ENCODE measurements at places on chromosomes 5 and 9. TPM values are rescaled to one million over a fixed set of nuclear protein-coding genes. Genes with fewer than 3 reads are reported as not detected.

GRCh38 chr5:9543311-9543920, 2.5 kb downstream of the SEMA5A start:
- no peaks in the 10 kb centered on the region for H3K27me3 ChIP-seq
- H3K4me1 ChIP-seq, result peaks cover 3% of the 10 kb centered on the region
- DNase-seq, result no peak
- H3K4me3 ChIP-seq, result no peak overlapping the region

DNA sequence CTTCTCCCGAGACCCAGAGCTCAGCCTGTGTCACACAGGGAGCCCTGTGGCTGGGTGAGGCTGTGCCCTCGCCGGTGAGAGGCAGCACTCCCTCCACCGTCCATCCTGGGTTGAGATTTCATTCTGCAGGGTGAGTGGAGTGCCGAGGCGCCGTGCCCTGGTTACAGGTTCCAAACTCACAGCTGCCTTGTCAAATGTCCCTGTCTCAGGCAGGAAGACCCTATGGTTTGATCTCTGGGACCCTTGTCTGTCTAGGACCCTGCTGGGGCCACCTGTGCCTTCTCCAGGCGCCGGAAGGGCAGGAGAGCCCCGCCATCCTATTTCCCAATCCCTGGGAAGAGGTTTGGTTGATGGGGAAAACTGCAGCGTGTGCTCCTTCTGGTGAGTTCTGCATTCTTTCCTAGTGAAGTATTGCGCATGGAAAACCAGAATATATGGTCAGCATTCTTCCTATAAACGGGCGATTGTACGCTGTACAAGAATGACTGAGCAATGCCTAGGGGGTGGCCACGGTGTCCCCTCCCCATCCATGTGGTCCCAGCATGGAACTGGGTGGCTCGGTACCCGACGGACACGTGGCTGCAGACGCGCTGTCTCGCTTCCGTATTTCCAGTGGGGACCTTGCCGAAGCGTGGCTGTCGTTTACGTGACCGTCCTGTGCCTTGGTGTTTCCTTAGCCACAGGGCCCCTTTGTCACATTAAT, 95.9 kb upstream of the COL5A1 start:
- no peaks in the 10 kb centered on the region for H3K4me1 ChIP-seq
- H3K4me3 ChIP-seq, result no peak overlapping the region
- no peak overlapping the region for H3K27ac ChIP-seq
- no peak for DNase-seq

DNA sequence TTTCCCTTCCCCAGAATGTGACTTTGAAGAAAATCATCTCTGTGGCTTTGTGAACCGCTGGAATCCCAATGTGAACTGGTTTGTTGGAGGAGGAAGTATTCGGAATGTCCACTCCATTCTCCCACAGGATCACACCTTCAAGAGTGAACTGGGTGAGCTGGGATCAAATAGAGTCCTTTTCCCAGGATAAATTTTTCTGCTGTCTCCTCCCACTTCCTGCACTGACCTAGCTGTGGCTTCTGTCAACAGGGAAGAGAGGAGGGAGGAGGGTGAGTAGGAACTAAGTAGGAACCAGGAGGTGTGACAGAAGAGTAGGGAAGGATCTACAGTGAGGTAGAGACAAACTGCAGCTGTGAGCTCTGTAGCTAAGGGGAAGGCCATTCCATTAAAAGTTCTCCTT, 69.3 kb downstream of the MAMDC2 start:
- DNase-seq, result peak; percentile 9
- no peaks in the 10 kb centered on the region for H3K36me3 ChIP-seq
- H3K27me3 ChIP-seq, result no peaks in the 10 kb centered on the region
- H3K27ac ChIP-seq, result no peak overlapping the region
- H3K4me1 ChIP-seq, result peaks cover 19% of the 10 kb centered on the region
- H3K4me3 ChIP-seq, result no peak overlapping the region

DRD1 gene
- total RNA-seq, result not detected

- H3K27me3 ChIP-seq, result no peaks in the 10 kb centered on the region
- no peak overlapping the region for H3K4me3 ChIP-seq
- H3K36me3 ChIP-seq, result no peaks in the 10 kb centered on the region
- DNase-seq, result no peak
- H3K4me1 ChIP-seq, result no peaks in the 10 kb centered on the region
- H3K27ac ChIP-seq, result no peak overlapping the region
Observed at GRCh38 chr9:114830546-114830945, 24.7 kb upstream of the TNFSF15 start.

CETN3 gene
- 15.5 TPM for total RNA-seq

DNA sequence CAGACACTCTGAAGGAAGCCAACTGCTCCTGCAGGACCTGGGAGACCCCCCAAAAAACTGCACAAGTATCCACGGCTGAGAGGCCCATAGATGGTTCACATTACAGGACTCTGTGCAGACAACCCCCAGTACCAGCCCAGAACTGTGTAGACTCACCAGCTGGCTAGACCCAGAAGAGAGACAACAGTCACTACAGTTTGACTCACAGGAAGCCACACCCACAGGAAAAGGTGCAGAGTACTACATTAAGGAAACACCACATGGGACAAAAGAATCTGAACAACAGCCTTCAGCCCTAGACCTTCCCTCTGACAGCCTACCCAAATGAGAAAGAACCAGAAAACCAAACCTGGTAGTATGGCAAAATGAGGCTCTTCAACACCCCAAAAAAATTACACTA, 281.2 kb upstream of the RGMB start:
- peak; percentile 40 for DNase-seq
- no peak overlapping the region for H3K27ac ChIP-seq
- no peaks in the 10 kb centered on the region for H3K27me3 ChIP-seq
- no peaks in the 10 kb centered on the region for H3K36me3 ChIP-seq

DNA sequence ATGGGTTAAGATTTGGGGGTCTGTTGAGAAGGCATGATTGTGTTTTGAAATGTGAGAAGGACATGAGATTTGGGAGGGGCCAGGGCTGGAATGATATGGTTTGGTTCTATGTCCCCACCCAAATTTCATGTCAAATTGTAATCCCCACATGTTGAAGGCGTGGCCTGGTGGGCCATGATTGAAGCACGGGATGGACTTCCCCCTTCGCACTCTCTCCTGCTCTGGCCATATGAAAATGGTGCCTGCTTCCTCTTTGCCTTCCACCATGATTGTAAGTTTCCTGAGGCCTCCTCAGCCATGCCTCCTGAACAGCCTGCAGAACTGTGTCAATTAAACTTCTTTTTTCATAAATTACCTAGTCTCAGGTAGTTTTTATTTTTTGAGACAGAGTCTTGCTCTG, 14.7 kb upstream of the NOTCH1 start:
- no peak for DNase-seq
- no peaks in the 10 kb centered on the region for H3K36me3 ChIP-seq
- H3K27me3 ChIP-seq, result no peaks in the 10 kb centered on the region
- H3K4me1 ChIP-seq, result peaks cover 2% of the 10 kb centered on the region

GRCh38 chr9:28539434-28540070, 966.3 kb upstream of the C9orf72 start:
- H3K36me3 ChIP-seq, result no peaks in the 10 kb centered on the region
- no peak for DNase-seq
- H3K27ac ChIP-seq, result no peak overlapping the region
- H3K4me3 ChIP-seq, result no peak overlapping the region

DNA sequence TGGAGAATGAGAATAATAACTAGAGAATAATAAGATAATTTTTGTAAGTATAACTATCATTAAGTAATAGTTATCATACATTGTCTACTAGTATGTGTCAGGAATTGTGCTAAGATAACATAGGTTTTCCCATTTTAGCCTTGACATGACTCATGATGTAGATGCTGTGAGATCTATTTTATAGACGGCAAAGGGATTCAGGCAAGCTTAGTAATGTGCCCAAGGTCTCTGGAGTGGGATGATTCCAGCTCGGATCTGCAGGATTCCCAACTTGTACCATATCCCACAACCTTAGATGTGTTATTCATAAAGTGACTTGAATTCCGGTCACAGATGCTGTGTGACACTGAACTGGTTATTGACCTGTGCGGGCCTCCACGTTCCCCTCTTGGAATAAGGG, 51.5 kb downstream of the IL31RA start:
- H3K36me3 ChIP-seq, result no peaks in the 10 kb centered on the region
- H3K4me1 ChIP-seq, result no peaks in the 10 kb centered on the region
- no peak overlapping the region for H3K4me3 ChIP-seq
- no peaks in the 10 kb centered on the region for H3K27me3 ChIP-seq
- DNase-seq, result no peak

SHISAL2B gene
- total RNA-seq, result not detected

DNA sequence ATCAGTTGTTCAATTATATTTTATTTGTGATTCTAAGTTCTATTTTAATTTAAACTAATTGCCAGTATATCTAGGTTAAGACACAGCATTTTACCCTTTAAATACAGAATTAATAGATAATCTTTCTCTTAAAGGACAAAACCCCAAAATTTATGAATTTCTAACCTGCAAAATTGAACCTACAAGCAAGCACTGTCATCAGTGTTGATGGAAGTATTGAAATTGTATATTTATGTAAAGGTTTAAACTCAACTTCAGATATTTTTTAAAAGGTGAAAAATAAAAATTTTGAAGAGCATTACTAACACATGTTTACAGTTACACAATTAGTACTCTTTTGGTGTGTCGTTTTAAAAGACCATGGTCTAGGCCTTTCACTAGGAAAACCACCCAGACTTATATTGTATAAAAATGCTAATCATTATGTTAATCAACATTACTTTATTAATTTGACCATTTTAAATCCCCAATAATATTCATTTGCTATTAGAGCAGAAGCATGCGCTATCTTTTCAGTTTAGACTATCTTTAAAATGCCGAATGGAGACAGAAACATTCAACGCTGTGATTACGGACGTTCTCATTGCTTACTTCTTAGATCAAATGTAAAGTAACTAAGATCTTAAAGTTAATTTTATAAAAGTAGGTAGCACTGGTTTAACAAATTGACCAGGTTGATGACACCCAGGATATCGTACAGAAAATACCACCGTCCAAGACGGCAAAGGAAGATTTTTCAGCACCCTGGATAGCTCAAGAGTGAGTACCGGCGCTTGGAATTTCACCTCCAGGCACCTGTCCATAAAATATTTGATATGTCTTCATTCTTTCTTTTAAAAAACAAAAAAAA, 3.2 kb downstream of the OTP start:
- peaks cover 5% of the 10 kb centered on the region for H3K4me1 ChIP-seq
- DNase-seq, result no peak
- H3K4me3 ChIP-seq, result no peak overlapping the region
- H3K36me3 ChIP-seq, result no peaks in the 10 kb centered on the region

DNA sequence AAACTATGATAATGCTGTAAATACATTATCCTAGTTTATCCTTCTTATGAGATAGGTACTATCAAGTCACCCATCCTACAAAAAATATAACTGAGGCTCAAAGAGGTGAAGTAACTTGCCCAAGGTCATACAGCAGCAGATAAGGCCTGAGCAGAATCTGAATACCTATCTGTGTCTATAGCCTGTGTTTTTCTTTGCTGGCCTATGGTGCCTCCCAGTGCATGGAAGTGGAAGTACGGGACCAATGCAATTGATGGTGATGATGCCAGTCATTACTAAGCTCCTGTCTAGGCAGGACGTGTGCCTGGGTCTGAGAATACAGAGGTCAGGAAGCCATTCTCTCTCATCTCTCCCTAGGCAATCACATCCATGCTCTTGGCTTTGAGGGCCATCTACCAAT, 67.8 kb downstream of the FAT2 start:
- H3K4me3 ChIP-seq, result no peak overlapping the region
- no peaks in the 10 kb centered on the region for H3K4me1 ChIP-seq
- peak; percentile 52 for DNase-seq
- no peaks in the 10 kb centered on the region for H3K27me3 ChIP-seq
- no peaks in the 10 kb centered on the region for H3K36me3 ChIP-seq

DNA sequence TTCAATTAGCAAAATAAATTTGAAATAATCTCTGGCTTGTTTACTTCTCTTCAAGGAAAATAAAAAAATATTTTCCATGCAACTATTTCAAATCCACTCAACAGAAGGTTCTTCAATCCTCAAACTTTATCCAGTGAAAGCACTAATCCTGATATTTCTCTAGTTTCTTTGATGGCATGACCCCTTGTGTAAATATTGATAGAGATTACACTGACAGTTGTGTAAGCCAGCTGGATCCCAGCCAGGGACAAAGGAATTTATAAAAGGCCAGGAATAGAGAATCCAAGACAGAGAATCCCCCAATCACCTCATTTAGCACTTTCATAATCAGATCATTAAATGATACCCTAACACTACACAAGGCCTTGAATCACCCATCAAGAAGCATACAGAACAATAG, 135.2 kb downstream of the GNA14 start:
- no peaks in the 10 kb centered on the region for H3K27me3 ChIP-seq
- H3K27ac ChIP-seq, result no peak overlapping the region
- peaks cover 31% of the 10 kb centered on the region for H3K4me1 ChIP-seq
- peak; percentile 48 for DNase-seq

- H3K36me3 ChIP-seq, result no peaks in the 10 kb centered on the region
- H3K4me1 ChIP-seq, result no peaks in the 10 kb centered on the region
- no peak for DNase-seq
- no peaks in the 10 kb centered on the region for H3K27me3 ChIP-seq
- H3K27ac ChIP-seq, result no peak overlapping the region
Observed at GRCh38 chr9:93240891-93241334, 57.0 kb downstream of the WNK2 start.

ORM2 gene
- total RNA-seq, result not detected

MOB3B gene
- total RNA-seq, result not detected

DNA sequence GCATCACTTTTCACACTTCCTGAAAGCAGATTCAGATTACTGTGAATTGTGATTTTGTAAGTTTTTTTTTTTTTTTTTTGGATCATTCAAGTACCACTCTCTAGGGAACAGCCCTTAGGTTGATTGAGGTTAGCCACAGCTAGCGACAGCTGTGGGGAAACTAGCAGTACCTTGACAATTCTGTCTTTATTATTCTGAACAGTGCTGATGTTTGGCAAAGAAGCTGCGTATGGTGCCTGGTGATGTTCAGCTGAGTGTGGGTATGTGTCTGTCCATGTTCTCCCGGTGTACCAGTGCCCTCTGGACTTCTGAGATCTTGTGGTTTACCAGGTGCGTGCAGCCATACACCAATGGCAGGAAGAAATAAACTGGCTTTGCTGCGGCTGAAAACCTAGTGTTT, 117.3 kb upstream of the PLPPR1 start:
- no peaks in the 10 kb centered on the region for H3K27me3 ChIP-seq
- DNase-seq, result no peak
- no peaks in the 10 kb centered on the region for H3K36me3 ChIP-seq
- no peaks in the 10 kb centered on the region for H3K4me1 ChIP-seq
- no peak overlapping the region for H3K4me3 ChIP-seq

GRCh38 chr9:72041775-72042194, 18.6 kb downstream of the C9orf57 start:
- no peaks in the 10 kb centered on the region for H3K27me3 ChIP-seq
- no peak for DNase-seq
- H3K36me3 ChIP-seq, result no peaks in the 10 kb centered on the region
- no peak overlapping the region for H3K27ac ChIP-seq
- no peaks in the 10 kb centered on the region for H3K4me1 ChIP-seq

SMIM32 gene
- total RNA-seq, result not detected

HAND1 gene
- not detected for total RNA-seq

- H3K27me3 ChIP-seq, result no peaks in the 10 kb centered on the region
- no peaks in the 10 kb centered on the region for H3K4me1 ChIP-seq
- H3K4me3 ChIP-seq, result no peak overlapping the region
- no peak overlapping the region for H3K27ac ChIP-seq
- DNase-seq, result no peak
Observed at GRCh38 chr5:22352493-22352892, 500.7 kb downstream of the CDH12 start.

PPP3R2 gene
- total RNA-seq, result not detected

COL27A1 gene
- total RNA-seq, result 48.6 TPM
